Left lung (tissue), 14 donors: ENCODE measurements at places on chromosomes 13 and 19.

DNA sequence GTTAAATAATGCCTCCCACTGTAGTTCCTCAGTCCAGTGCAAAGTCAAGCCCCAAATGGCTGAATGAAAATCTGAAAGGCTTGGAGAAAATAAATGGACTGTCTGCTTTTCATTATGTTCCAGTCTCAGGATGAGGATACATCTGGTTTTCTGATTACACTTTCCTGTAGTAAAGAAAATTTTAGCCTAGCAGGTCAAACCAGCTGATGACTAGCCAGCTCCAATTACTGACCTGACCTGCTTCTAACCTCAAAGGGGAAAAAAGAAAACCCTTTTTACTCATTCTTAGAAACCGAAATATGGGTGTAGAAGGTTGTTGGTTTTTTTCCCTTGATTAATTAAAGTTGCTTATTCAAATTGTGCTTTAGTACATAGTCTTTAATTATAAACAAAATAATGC, 418.4 kb downstream of the EFNB2 start:
- no peak for DNase-seq

DNA sequence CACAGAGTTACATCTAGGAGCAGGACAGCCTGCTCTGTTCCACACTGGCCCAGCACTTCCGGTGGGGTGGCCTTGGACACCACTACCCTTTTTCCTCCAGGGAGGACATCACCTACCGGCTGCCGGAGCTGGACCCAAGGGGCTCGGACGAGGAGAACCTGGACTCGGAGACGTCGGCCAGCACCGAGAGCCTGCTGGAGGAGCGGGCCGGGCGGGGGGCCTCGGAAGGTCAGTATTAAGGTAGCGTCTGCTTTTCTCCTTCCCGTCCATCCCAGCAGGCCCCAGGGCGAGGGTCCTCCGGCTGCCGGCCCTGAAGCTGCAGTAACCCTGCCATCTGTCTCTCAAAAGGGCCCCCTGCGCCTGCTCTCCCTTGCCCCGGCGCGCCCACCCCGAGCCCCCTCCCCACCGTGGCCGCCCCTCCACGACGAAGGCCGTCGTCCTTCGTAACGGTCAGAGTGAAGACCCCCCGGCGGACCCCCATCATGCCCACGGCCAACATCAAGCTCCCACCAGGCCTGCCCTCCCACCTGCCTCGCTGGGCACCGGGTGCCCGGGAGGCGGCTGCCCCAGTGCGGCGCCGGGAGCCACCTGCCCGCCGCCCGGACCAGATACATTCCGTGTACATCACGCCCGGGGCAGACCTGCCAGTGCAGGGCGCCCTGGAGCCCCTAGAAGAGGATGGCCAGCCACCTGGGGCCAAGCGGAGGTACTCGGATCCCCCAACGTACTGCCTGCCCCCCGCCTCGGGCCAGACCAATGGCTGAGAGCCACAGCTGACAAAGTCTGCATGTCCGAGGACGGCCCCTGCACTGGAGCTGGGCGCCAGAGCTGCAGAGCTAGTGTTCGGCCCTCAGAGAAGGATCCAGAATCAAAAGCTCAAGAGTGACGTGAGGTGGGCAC, 3.4 kb upstream of the USE1 start:
- DNase-seq = peak; percentile 77

GRCh38 chr19:38734176-38734425, 10.2 kb downstream of the CAPN12 start:
- DNase-seq = no peak

DNA sequence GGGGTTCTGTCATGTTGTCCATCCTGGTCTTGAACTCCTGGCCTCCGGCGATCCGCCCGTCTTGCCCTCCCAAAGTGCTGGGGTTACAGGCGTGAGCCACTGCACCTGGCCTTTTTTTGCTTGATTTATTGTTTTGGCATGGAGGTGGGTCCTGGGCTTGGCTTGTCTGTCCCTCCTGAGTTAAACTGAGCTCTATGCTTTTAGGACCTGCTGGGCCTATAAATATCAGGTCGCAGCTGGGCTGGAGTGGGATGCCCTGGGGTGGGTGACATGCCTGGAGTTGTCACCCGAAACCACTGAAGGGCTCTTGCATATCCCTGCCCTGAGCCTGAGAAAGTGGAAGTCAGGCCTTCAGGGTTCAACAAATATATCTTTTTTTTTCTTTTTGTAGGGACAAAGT, 5.5 kb downstream of the ARRDC5 start:
- no peak for DNase-seq

GRCh38 chr19:54190503-54191010, 551 bp upstream of the TSEN34 start:
- DNase-seq = peak; percentile 99

GRCh38 chr19:18009412-18010066, 1.6 kb downstream of the ARRDC2 start:
- no peak for DNase-seq

DNA sequence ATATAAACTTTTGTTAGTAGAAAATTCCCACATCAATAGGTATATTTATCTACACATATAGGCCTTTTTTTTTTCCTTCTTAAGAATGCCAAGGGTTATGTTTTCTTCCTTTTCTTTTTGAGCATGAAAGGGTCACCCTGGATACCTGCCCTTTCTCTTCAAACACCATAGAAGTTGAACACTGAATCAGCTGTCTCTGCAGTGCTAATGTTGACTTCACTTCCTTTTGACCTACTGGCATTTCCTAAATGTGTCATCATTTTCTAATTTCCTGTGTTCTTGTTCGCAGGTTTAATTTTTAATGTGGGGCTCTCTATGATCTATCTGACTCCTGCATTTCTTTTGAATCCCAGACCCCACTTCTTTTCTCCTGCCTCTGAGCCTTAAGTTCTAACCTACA, 532.0 kb downstream of the GPC6 start:
- DNase-seq = no peak

DNA sequence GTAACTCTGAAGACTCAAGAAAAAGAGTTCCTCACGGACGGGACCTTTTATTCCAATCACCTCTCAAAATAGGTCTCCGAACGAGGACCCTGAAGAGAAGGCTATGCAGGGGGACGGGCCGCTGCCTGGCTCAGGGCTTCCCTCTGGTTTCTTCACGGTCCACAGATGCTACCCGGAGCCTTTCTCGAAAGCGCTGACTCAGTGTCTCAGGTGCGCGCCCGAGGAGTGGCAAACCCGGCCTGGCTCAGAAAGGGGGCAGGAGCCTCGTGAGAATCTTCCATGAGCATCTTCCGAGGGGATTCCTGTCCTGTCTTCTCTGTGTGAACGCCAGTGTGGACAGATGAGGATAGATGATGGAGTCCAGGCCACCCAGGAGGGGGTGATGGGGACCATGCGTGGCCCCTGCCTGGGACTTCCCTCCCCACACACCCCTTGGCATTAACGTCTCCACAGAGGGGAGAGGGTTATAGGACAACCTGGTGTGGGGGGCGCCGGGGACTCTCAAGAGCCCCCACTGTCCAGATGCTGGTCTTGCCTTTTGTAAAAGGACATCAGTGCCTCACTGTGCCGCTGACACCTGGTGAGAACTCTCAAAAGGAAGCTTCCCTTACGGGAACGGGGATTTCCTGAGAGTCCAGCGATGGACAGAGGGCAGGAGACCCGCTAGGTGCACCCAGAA, 16.5 kb downstream of the LSM4 start:
- DNase-seq = no peak

GRCh38 chr13:75423946-75424345, 58.0 kb downstream of the TBC1D4 start:
- DNase-seq = no peak

DNA sequence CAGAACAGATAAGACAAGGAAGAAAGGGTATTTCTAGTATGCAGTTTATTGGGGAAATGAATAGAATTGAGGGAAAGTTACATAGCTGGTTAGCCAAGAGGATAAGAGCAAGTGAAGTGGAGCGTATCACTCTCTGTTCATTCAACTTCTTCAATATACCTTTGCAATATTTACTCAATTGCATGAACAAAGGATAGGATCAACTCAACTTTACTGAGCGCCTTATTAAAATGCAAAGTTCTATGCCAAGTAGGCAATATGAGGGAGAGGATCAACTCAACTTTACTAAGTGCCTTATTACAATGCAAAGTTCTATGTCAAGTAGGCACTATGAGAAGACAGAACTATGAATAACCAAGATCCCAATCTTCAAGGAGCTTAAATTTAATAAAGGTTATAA, 43.9 kb downstream of the ZC3H13 start:
- no peak for DNase-seq

- no peak for DNase-seq
Observed at GRCh38 chr13:104854007-104854406, 1681.5 kb downstream of the EFNB2 start.

GRCh38 chr13:109779074-109779473, 7.3 kb downstream of the IRS2 start:
- no peak for DNase-seq

DNA sequence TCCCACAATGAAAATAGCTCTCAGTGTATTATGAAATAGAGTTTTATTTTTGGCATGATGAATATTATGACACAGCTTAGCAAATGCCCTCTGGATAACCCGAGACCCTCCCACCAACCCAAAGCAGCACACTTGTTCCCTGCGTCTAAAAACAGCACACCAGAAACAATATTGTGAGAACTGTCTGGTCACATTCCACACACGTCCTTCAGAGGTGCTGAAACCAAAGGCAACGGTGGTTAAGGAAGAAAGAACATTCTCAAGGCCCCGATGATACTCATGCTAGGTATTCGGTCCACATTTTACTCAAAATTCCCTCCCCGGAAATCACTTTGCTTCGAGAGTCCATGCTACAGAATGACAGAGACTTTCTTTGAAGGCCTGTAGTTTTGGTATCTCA, 156.7 kb downstream of the SLC7A1 start:
- no peak for DNase-seq

DNA sequence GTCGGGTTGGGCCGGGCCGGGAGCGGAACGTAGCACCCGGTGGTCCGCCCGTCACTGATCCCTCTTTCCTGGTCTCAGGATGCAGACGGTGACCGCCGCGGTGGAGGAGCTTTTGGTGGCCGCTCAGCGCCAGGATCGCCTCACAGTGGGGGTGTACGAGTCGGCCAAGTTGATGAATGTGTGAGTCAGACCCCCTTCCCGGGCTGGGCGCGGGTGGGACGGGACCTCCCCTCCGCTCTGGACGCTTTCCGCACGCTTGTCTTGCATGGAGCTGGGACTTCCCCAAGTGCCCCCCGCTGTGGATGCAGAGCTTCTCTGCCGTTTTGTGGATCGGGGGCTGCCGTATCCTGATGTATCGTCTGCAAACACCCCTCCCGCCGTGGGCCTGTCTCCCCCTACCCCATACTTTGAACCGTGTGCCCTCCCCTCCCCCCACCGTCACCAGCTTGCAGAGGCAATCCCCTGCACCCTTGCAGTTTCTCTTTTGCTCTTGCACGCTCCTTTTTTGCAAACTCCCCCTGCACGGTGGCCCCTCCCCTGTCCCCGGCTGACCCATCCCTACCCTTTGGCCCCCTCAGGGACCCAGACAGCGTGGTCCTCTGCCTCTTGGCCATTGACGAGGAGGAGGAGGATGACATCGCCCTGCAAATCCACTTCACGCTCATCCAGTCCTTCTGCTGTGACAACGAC, 669 bp downstream of the GADD45B start:
- DNase-seq = peak; percentile 88

DNA sequence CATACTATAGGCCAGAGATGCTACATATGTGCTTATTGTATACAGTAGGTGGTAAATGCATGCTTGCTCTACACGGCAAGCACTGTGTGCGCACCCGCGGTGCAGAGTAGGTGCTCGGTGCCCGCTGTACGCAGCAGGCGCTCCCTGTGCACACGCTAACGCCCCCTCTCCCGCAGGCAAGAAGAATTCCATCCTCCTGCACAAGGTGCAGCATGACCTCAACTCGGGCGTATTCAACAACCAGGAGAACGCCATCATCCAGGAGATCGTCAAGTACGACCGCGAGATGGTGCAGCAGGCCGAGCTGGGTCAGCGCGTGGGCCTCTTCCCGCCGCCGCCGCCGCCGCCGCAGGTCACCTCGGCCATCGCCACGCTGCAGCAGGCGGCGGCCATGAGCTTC, 17.7 kb downstream of the POLRMT start:
- DNase-seq = no peak

- no peak for DNase-seq
Observed at GRCh38 chr19:14661372-14661924, 13.2 kb downstream of the ADGRE3 start.

- DNase-seq = no peak
Observed at GRCh38 chr13:20303636-20304035, 71.5 kb upstream of the GJB6 start.

DNA sequence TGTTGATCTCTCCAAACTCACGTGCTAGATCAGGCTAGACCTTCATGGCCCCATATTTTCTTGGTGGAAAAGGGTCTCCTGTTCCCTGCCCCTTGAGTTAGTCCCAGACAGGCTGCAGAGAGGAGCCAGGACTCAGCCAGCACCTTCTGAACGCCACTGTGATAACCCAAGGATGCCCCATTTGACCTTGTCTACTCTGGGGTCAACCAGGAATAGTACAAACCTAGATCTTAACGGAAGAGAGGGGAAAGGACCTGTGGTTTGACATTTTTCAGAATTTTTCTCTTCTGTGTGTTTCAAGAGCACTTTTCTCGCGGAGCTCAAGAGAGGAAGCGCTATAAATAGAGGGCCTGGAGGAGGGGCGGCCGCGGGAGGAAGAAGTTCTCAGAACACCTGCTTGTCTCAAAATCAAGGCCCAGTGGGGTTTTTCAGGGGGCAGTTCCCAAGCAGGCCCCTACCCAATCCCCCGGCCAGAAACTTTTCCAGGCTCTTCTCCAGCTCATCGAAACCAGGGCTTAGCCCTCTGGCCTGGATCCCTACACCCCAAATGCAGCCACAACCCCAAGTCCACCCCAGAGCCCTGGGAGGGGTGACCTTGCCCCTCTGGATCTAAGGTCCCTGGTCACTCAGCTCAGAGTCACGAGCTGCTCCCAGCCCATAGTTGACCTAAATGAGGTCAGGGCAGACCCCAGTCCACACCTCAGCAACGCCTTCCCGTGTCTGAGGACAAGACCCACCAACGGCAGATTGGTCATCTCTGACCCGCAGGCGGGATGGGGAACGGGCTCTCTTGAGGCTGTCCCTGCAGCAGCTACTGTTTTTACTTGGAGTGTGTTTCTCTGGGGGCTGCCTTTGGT, 75.6 kb upstream of the TM9SF2 start:
- DNase-seq = peak; percentile 87

GRCh38 chr19:38838208-38838985, 6.8 kb upstream of the ECH1 start:
- DNase-seq = no peak

DNA sequence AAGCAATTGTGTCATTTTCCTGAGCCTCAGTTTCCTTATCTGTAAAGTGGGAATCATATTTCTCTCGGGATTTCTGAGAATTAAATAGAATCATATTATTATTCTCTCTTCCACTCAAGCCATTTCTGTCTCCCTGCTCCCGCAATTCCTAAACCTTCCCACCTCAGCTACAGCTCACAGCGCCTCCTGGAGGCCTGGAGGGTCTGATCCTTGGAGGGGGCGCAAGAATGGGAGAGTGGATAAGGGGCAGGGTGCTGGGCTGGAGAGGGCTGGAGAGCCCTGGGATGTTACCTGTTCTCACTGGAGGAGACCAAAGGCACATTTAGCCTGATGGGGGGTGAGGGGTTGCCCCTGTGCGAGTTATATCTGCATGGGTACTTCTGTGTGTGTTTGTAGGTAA, 31.1 kb upstream of the CYP2S1 start:
- DNase-seq = no peak
